Immature natural killer cell (primary cell): ENCODE measurements at places on chromosomes 1 and 21.

GRCh38 chr1:50880373-50880772, 79.7 kb downstream of the FAF1 start:
- H3K4me3 ChIP-seq: no peak overlapping the region
- H3K4me1 ChIP-seq: peaks cover 17% of the 10 kb centered on the region

DNA sequence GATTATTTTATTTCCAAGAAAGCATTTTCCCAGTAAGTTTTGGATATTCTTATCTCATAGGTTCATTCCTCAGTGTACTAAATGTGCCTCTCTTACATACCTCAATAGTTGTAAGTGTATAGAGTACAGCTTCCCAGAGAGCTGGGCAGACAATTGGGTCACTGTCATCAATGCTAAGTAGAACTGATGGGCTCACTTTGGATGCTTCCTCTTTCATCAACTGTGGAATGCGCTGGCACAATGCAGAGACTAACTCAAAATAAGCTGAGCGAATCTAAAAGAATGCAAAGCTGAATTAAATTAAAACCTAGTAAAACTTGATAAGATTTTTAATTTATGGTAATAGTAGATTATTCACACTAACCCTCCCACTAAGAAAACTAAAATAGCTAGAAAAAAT, 21.5 kb downstream of the LTN1 start:
- peaks cover 32% of the 10 kb centered on the region for H3K4me1 ChIP-seq
- H3K27me3 ChIP-seq: no peaks in the 10 kb centered on the region
- H3K4me3 ChIP-seq: no peak overlapping the region
- no peak for DNase-seq

DNA sequence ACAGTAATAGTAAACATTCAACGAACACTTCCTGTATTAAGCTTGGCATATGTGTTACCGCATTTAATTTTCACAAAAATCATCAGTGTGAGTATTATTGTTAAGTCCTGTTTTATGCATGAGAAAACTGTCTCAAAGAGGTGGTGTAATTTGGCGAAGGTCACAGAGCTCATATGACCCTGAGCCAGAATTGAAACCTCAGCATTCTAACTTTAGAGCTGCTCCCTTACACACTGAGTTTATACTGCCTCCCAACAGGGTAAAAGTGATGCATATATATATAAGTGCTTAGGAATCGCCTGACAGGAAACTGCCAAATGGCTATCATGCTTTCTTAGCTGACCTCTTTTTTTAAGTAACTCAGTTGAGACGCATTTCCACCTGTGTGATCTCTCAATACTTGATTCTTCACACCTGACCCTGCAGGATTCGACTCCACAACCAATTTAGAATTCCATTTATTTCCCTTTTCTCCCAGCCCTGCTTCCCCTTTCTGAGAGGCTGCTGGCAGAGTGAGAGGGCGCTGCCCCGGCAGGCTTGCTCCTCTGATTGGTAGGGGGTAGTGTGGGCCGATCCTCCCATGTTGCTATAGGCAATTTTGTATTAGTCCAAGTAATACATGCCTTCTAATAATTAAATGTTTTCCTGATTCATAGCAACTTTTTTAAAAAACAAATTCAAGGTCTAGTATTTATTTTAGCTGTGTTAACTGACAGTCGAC, 40.5 kb downstream of the ZBTB40 start:
- no peak overlapping the region for H3K27ac ChIP-seq
- peaks cover 2% of the 10 kb centered on the region for H3K4me1 ChIP-seq
- peaks cover 2% of the 10 kb centered on the region for H3K27me3 ChIP-seq

- DNase-seq: no peak
- H3K4me3 ChIP-seq: no peak overlapping the region
- no peak overlapping the region for H3K27ac ChIP-seq
- no peaks in the 10 kb centered on the region for H3K36me3 ChIP-seq
These were observed 12.7 kb downstream of the TESK2 start for GRCh38 chr1:45478121-45478814.

GRCh38 chr1:171403393-171403792, 81.9 kb upstream of the PRRC2C start:
- no peak overlapping the region for H3K27ac ChIP-seq
- H3K4me1 ChIP-seq: no peaks in the 10 kb centered on the region
- no peak overlapping the region for H3K4me3 ChIP-seq
- DNase-seq: no peak
- peaks cover 4% of the 10 kb centered on the region for H3K36me3 ChIP-seq

DNA sequence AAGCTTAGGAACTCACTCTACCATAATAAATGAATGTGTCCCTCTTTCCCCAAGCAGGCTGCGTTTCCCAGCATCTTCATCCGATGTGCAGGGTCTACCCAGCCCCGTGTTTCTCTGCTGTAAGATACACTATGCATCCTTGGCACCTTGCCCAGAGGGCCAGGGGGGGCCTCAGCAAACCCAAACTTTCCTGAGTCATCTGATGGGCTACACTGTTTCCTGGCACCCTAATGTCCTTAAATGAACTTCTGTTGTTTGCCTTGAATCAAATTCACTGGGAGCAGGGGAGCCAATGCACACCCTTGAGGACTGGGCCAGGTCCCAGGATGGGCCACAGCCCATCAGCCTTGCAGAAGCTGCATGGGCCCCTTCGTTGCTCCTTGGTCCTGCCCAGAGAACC, 145.5 kb downstream of the IGSF21 start:
- H3K36me3 ChIP-seq: no peaks in the 10 kb centered on the region
- peaks cover 6% of the 10 kb centered on the region for H3K27me3 ChIP-seq
- H3K27ac ChIP-seq: no peak overlapping the region
- H3K4me3 ChIP-seq: no peak overlapping the region

DNA sequence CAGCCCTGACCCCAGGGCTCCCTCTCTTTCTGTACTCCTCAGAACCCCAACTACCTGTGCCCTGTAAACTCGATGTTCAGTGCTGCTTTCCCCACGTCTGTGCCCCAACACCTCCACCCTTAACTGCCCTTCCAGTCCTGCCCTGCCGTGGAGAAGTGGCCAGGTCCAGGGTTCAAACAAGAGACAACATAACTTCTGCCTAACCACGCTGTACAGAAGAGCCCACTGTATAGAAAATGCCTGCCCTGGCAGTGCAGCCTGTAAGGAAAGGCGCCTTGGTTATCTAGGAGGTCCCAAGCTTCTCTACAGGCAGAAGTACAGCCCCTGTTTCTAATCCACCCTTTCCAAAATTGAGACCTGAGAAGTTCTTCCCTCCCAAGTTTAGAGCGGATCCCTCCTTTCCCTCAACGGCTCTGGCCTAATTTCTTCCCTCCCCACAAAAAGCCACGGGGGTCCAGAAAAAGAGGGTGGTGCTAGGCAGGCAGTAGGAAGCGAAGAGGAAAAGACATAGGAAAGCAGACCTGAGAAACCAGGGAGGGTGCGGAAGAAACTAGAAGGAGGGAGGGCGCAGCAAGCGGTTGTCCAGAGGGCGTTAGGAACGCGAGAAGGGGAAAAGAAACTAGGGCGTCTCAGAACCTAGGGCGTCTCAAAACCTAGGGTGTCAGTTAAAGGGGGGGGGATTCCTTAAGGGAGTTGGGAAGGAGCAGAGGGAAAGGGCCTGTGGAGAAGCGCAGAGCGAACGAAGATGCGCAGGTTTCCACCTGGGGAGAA, 3.2 kb downstream of the DMRTA2 start:
- H3K27ac ChIP-seq: no peak overlapping the region
- peaks cover 48% of the 10 kb centered on the region for H3K4me1 ChIP-seq
- no peak for DNase-seq
- peak overlapping the region; percentile 56 for H3K4me3 ChIP-seq
